ENCODE measurements at places on chromosomes 7 and 10.

GRCh38 chr10:244227-244626 lies 109.0 kb downstream of the ZMYND11 start:
- no peak for DNase-seq

DNA sequence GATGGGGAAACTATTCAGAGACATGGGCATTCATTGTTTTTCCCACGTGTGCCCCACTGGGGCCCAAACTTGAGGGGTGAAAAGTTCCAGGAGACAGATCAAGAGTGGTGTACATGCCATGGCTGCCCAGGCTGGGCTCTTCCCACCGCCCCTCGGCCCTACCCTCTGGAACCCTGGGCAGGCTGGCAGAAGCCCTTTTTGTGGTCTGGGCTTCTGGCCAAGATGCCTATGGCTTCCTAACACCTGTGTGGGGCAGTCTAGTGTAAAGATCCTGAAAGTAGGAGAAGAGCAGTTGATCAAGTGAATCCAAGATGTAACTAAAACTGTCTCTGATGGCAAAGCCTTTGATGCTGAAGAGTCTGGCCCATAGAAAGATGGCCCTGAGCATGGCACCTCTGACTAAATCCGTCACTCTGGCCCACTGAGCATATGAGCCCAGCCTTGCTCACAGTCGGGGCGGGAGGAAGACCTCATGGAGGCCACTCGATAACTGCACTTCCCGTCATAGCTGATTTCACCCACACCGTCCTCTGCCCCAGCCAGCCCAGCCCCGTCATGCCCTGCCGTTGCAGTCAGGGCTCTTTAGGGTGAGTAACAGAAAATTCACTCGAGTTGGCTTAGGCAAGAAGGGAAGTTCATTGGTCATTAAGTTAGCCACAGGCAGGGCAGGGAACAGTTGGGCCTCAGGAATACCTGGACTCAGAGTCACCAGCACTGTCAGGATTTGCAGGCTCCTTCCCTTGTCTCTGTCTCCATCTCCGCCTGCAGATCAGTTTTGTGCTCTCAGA lies 37.9 kb upstream of the MTPAP start:
- no peak for DNase-seq

GRCh38 chr7:46532571-46532970 lies 611.5 kb upstream of the IGFBP3 start:
- DNase-seq: no peak

- no peak for DNase-seq
Observed at GRCh38 chr7:32293833-32294232, 196.3 kb downstream of the LSM5 start.

- no peak for DNase-seq
Observed at GRCh38 chr10:124665558-124665957, 78.6 kb downstream of the FAM53B start.

- DNase-seq: no peak
Observed at GRCh38 chr7:105782391-105783042, 93.9 kb downstream of the ATXN7L1 start.

DNA sequence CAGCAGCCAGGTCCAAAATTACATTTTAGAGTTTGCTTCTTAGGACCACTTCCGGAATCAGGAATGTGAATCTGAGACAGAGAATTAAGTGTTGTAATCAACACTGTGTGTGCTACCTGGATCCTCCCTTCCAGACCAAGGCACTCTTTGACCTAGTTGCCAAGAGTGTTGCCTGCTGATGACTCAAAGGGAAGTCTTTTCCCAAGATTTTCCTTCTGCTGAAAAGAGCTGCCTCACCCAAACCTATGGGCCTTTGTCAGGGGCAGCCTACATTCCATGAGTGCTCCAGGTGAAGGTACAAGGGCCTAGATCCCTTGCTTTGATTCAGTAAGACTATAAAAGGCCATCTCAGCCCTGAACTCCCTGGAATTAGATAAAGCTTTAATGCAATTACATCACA lies 712.5 kb upstream of the ANKRD30A start:
- no peak for DNase-seq

- DNase-seq: peak; percentile 30
Observed at GRCh38 chr7:134632937-134633540, 13.6 kb upstream of the BPGM start.

GRCh38 chr10:80515941-80516340 lies 21.8 kb upstream of the SH2D4B start:
- no peak for DNase-seq

DNA sequence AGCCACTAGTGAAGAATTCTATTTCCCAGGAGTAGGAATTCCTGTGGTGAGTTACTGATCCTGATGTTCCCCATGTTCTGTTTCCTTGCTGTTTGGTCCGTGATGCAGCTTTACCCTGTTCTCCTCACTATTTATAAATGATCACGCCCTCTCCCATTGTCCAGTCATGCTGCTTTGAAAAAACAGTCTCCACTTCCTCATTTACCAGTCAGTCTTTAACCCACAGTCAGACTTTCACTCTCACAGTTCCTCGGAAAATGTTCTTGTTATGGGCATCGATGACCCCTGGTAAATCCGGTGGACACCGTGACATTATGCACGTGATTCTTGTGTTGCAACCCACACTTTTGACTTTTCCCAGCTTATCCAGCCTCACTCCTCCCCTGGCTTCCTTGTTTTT lies 14.4 kb downstream of the SCIN start:
- DNase-seq: no peak

Data from neuronal stem cell (in vitro differentiated cells).